ENCODE measurements at places on chromosomes 6 and 20. TPM values are rescaled to one million over a fixed set of nuclear protein-coding genes. Genes with fewer than 3 reads are reported as not detected.

GRCh38 chr20:18567739-18568091 lies 483 bp downstream of the SMIM26 start:
- H3K27me3 ChIP-seq, result no peaks in the 10 kb centered on the region
- peaks cover 4% of the 10 kb centered on the region for H3K4me1 ChIP-seq
- H3K4me3 ChIP-seq, result peak overlapping the region; percentile 76
- DNase-seq, result no peak

DNA sequence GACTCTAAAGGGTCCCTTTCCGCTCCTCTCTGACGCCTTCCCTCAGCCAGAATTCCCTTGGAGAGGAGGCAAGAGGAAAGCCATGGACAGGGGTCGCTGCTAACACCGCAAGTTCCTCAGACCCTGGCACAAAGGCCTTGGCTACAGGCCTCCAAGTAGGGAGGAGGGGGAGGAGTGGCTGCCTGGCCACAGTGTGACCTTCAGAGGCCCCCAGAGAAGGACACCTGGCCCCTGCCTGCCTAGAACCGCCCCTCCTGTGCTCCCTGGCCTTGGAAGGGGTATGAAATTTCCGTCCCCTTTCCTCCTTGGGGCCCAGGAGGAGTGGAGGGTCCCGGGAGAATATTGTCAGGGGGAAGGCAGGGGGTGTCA lies 2.7 kb downstream of the VEGFA start:
- DNase-seq, result no peak
- no peaks in the 10 kb centered on the region for H3K36me3 ChIP-seq
- H3K4me3 ChIP-seq, result no peak overlapping the region
- no peak overlapping the region for H3K27ac ChIP-seq
- peaks cover 9% of the 10 kb centered on the region for H3K4me1 ChIP-seq
- peaks cover 6% of the 10 kb centered on the region for H3K27me3 ChIP-seq

DNA sequence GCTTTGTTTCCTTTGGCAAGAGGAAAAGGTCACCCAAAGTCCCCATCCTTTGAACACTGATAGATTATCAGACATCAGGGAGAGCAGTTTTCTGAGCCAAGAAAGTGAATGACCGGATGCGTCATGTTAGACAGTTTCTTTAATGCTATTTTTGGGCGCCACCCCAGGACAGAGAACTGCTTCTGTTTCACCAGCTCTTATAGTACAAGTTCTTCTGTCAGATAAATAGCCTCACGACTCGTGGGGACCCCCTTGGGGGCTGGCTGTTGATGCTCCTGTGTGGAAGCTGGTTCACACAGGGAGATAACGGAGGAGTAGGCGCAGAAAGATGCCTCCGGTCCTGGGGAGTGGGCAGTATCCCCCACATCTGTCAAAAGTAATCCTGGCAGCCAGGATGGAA lies 54.6 kb downstream of the NPEPL1 start:
- H3K27ac ChIP-seq, result no peak overlapping the region
- no peak for DNase-seq
- H3K36me3 ChIP-seq, result no peaks in the 10 kb centered on the region

DNA sequence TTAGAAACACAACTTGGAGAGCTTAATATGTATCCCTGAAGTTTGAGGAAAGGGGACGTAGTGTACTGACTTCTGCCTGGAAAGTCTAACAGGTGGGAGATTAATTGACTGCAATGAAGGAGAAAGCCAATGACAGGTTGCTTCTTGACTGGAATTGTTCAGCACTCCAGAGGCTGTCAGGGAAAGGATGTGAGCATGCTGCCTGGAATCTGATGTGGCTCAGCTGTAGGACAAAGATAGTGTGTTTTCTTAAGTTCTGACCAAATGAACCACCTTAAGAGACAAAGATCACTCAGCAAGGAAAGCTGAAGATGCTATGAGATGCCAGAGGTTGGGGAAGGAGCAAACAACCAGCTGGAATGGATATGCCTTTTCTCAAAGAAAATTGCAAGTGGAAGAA lies 185.8 kb downstream of the PHF3 start:
- DNase-seq, result no peak
- H3K27ac ChIP-seq, result no peak overlapping the region
- H3K4me3 ChIP-seq, result no peak overlapping the region
- H3K36me3 ChIP-seq, result no peaks in the 10 kb centered on the region
- no peaks in the 10 kb centered on the region for H3K4me1 ChIP-seq
- no peaks in the 10 kb centered on the region for H3K27me3 ChIP-seq

- H3K27ac ChIP-seq, result no peak overlapping the region
- DNase-seq, result no peak
- no peaks in the 10 kb centered on the region for H3K4me1 ChIP-seq
- H3K36me3 ChIP-seq, result no peaks in the 10 kb centered on the region
Measured at GRCh38 chr20:3655131-3655405, 8.1 kb downstream of the GFRA4 start.

DNA sequence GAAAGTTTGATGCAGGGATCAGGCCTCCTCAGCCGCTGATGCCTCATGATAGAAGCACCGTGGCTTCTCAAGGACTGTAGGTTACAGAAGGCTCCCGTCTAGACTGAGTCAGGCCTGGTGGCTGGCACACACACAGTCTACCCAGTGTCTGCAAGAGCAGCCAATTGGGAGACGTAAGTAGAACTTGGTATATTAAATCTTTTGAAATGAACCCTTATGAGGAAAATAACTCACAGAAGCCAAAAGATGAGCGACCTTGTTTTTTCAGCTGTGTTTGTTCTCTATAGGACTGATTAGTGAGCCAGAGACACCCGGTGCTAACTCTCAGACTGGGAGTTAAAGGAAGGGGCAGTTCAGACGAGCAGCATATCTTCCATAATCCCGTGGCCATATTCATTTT lies 5.9 kb upstream of the PDE10A start:
- no peaks in the 10 kb centered on the region for H3K36me3 ChIP-seq
- no peak overlapping the region for H3K4me3 ChIP-seq
- no peak for DNase-seq
- no peak overlapping the region for H3K27ac ChIP-seq
- no peaks in the 10 kb centered on the region for H3K4me1 ChIP-seq

Gene MAPK14
- 62.6 TPM for total RNA-seq

DNA sequence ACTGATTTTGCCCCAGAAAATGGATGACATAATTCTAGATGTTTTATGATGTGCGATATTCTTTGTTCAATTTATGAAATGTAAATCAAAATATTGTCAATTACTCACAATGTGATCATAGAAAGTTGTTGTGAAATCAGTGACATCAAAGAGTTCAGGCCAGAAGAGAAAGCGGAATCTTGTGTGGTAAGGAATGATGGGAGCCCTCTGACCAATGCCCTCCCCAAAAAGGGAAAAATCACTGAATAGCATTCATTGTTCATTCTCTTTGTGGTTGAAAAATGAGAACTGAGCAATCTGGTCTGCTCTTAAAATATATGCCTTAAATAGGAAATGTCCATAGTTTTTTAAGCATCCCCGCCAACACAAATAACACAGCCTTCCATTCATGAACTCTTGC lies 247.1 kb upstream of the GRIK2 start:
- DNase-seq, result no peak
- H3K4me3 ChIP-seq, result no peak overlapping the region
- H3K36me3 ChIP-seq, result no peaks in the 10 kb centered on the region

DNA sequence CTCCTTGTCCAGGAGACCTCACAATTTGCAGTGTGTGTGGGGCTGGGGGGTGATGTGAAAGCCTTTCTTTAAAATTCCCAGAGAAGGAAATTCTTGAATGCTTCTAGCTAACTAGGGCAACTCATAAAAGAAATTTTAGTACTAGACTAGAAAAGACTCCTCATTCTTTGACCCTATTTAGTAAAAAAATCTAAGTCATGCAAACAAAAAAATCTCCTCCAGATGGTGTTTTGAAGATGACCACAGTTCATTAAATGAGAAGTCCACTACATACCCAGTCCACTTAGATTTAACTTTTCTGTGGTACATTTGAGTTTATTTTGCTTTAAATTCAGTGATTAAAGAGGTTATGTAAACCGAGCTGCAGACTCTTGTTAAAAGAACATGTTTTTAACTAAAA lies 67.5 kb downstream of the NDUFAF5 start:
- no peaks in the 10 kb centered on the region for H3K4me1 ChIP-seq
- DNase-seq, result no peak
- no peak overlapping the region for H3K27ac ChIP-seq
- no peaks in the 10 kb centered on the region for H3K27me3 ChIP-seq
- no peaks in the 10 kb centered on the region for H3K36me3 ChIP-seq

DNA sequence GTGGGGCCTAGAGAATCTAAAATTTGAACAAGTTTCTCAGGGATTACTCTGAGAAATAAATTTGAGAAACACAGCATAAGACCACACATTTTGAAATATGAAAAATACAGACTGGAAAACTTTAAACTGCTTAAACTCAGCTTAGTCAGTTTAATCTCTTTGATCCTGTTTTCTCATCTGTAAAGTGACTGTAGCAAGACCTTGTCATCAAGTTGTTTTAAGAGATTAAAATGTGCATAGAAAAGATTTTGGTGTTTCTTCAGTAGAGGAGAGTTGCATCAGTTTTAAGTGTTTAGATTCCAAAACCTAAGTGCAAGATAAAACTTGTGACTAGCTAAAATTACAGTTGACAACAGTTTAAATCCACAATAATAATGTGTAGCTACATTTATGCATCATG lies 8.1 kb upstream of the BCKDHB start:
- no peaks in the 10 kb centered on the region for H3K27me3 ChIP-seq
- no peak overlapping the region for H3K27ac ChIP-seq
- no peaks in the 10 kb centered on the region for H3K4me1 ChIP-seq
- no peaks in the 10 kb centered on the region for H3K36me3 ChIP-seq
- DNase-seq, result no peak
- no peak overlapping the region for H3K4me3 ChIP-seq

- H3K4me3 ChIP-seq, result no peak overlapping the region
- H3K27me3 ChIP-seq, result no peaks in the 10 kb centered on the region
- no peaks in the 10 kb centered on the region for H3K36me3 ChIP-seq
Measured at GRCh38 chr6:90787446-90787845, 200.6 kb upstream of the MAP3K7 start.

DNA sequence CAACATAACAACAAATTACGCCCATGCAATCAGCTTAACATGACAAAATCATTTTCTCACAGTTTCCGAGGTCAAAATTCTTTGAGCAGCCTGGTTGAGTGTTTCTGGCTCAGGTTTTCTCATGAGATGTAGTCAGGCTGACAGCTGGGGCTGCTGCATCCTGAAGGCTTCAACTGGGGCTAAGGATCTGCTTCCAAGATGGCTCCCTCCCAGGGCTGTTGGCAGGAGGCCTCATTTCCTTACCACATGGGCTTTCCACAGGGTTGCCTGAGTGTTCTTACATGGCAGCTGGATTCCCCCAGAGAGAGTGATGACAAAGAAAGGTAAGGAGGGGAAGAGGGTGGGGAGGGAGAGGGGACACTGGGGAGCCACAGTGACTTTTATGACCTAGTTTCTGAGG lies 63.1 kb upstream of the NNAT start:
- H3K36me3 ChIP-seq, result no peaks in the 10 kb centered on the region
- H3K4me1 ChIP-seq, result no peaks in the 10 kb centered on the region
- H3K27ac ChIP-seq, result no peak overlapping the region
- no peaks in the 10 kb centered on the region for H3K27me3 ChIP-seq

- no peak overlapping the region for H3K4me3 ChIP-seq
- H3K27ac ChIP-seq, result no peak overlapping the region
- no peak for DNase-seq
Measured at GRCh38 chr6:33206027-33206863, 1.8 kb downstream of the HSD17B8 start.

Gene LPA
- not detected for total RNA-seq

Gene HFE
- total RNA-seq, result 2.5 TPM

DNA sequence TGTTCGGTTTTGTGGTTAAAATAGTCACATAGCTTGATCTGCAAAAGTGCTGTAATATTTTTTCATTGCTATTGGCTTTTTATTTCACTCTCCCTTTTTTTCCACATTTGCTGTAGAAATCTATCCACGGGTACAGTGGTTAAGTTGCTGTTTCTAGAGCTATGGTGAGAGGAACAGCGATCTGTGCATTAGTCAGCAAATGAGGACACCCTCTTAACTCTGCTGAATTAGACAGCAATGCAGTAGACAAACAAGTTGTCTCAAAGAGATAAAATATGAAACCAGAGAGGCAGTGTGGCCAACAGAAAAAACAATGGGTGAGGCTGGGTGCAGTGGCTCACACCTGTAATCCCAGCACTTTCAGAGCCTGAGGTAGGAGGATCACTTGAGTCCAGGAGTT lies 17.6 kb upstream of the SYNJ2 start:
- no peak for DNase-seq
- H3K27me3 ChIP-seq, result no peaks in the 10 kb centered on the region
- H3K27ac ChIP-seq, result no peak overlapping the region

Gene PPP1R3G
- total RNA-seq, result 0.07 TPM

DNA sequence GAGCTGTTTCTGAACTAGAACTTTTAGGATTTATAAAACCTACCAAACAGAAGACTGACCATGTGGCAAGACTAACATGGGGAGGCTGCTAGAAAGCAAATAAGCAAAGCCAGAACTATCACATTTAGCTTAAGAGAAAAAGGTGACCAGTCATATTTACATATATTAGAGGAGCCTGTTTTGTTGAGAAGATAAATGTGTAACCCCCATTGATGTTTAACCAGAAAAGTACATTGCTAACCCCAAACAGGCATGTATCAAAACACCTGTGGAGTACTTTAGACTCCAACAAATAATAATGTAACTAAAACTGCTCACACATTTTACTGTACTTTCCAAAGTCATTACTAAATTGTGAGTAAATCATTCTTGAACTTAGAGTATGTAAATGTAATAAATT lies 35.0 kb downstream of the AKIRIN2 start:
- no peak overlapping the region for H3K27ac ChIP-seq
- peaks cover 18% of the 10 kb centered on the region for H3K36me3 ChIP-seq
- no peak for DNase-seq
- H3K4me1 ChIP-seq, result no peaks in the 10 kb centered on the region
- no peaks in the 10 kb centered on the region for H3K27me3 ChIP-seq
- no peak overlapping the region for H3K4me3 ChIP-seq

Gene CDYL
- total RNA-seq, result 38.7 TPM

Gene HLA-DPB1
- total RNA-seq, result 64.1 TPM

- no peaks in the 10 kb centered on the region for H3K4me1 ChIP-seq
- no peak overlapping the region for H3K4me3 ChIP-seq
- no peak for DNase-seq
- no peak overlapping the region for H3K27ac ChIP-seq
- no peaks in the 10 kb centered on the region for H3K27me3 ChIP-seq
Measured at GRCh38 chr6:24836109-24836508, 37.4 kb upstream of the ARMH2 start.

Gene PRPH2
- not detected for total RNA-seq

DNA sequence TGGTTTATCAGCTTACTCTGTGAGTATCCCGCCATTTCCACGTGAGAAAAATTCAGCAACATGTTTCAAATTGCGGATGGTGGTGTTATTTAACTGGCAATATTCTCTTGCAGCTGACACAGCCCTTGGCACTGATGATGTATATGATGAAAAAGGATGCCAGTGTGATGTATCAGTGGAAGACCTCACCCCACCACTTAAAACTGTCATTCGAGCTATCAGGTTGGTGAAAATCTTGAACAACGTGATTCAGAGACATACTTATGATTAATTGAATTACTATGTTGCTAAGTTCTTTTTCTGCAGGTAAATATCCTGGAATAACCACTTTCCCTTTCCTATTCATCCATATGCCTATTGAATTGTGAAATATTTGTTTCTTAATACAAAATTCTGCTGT lies 55.7 kb downstream of the KHDC1L start:
- H3K27me3 ChIP-seq, result no peaks in the 10 kb centered on the region
- DNase-seq, result no peak
- H3K27ac ChIP-seq, result no peak overlapping the region
- H3K36me3 ChIP-seq, result no peaks in the 10 kb centered on the region

Gene SYNGAP1
- 62.5 TPM for total RNA-seq

GRCh38 chr20:8515810-8516435 lies 383.9 kb downstream of the PLCB1 start:
- no peak for DNase-seq
- no peaks in the 10 kb centered on the region for H3K4me1 ChIP-seq
- no peaks in the 10 kb centered on the region for H3K27me3 ChIP-seq
- H3K4me3 ChIP-seq, result no peak overlapping the region
- no peaks in the 10 kb centered on the region for H3K36me3 ChIP-seq
- no peak overlapping the region for H3K27ac ChIP-seq

Data from naive thymus-derived CD4-positive, alpha-beta T cell (primary cell).